Stromal cell of bone marrow (primary cell): ENCODE measurements at places on chromosomes 3 and 15.

GRCh38 chr3:189419683-189420082 is 211.5 kb upstream of the TP63 start:
- no peak for DNase-seq

DNA sequence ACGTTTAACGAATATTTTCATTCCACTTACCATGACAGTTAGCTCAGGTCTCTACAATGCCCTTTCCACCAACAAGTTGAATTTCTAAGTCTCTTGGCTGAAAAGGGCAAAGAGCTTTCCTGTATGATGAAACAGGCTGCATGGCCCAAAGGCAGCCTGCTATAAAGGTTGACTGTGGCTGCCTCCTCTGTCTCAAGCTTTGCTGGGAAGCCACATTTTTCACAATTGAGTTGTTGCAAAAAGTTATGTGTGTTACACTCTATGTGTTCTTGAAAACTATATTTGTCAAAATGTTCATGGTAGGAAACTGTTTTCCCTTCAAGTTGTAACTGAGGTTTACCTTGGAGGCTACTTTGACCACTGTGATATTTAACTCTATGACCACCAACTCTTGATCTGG is 49.5 kb downstream of the DZIP1L start:
- no peak for DNase-seq

GRCh38 chr3:177787279-177788041 is 590.2 kb upstream of the TBL1XR1 start:
- no peak for DNase-seq

GRCh38 chr3:136075218-136075808 is 109.8 kb downstream of the PPP2R3A start:
- peak; percentile 63 for DNase-seq

DNA sequence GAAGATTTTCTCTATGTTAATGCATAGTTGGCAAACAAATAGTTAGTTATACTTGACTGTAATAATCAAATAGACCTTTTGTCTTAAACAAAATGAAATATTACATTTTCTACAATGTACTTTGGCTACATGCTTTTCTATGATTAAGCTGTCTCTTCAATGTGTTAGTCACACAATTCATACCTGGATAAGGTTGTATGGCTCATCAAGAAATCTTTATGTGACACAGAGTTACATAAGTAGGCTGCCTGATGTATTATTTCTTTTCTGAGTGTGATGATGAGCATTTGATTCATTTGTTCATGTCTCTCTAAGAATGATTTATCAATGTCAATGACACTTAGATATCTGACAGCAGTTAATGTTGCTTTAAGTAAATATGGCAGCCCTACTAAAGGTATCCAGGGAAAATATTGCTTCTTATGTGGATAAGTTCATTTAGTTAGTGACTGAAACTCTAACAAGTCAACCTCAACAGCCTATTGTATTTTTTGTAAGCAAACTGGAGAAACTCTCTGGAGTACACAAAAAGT is 157.4 kb upstream of the SOX2 start:
- no peak for DNase-seq

- DNase-seq, result no peak
Measured at GRCh38 chr15:77747175-77748077, 114.7 kb upstream of the LINGO1 start.

DNA sequence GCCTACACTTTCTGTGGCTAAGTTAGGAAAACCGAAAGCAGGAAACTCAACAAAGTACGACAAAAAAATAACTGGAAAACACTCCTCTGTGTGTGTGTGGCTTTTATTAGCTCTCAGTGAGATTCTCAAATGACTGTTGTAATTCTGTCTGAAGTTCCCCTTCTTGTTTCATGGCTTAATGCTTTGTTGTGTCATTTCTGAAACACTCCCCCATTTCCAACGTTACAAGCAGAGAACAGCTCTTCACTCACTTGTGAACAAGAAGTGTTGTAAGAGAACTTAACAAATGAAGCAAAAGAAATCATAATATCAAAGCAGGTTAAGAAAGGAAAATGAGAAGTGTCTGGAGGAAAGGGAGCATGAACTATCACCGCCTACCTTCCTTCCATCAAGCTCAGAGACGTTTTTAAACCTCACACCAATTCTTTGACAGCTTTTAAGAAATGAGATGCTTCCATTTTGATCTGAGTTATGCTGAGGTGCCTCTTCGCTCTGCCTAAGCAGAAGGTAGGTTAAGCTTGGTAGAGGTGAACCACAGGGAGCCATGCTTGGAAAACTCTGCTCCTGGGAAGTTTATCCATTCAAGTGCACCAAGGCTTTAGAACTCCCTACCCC is 12.4 kb upstream of the SEC62 start:
- no peak for DNase-seq

- no peak for DNase-seq
Measured at GRCh38 chr3:71451060-71451459, 132.5 kb downstream of the FOXP1 start.

- no peak for DNase-seq
Measured at GRCh38 chr3:187242435-187242834, 45.1 kb downstream of the RTP1 start.

DNA sequence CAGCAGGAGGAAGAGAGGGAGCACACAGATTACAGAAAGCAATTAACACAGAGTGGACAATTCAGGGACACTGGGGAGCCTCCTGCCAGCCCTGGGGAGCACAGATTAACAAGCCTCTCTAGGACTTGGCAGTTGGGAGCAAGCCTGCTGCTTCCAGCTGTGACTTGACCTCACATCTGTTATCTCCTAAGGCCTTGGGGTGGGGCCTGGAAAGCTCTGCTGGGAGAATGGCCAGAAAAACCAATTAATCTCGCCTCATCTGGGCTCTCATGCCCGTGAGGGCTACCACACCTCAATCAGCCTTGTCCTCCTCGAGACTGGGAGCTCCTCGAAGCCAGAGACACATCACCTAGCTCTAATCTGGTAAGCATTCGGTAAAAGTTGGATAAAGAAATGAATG is 39.1 kb downstream of the SEMA5B start:
- no peak for DNase-seq

GRCh38 chr3:106962993-106963392 is 414.2 kb upstream of the CCDC54 start:
- DNase-seq, result no peak

DNA sequence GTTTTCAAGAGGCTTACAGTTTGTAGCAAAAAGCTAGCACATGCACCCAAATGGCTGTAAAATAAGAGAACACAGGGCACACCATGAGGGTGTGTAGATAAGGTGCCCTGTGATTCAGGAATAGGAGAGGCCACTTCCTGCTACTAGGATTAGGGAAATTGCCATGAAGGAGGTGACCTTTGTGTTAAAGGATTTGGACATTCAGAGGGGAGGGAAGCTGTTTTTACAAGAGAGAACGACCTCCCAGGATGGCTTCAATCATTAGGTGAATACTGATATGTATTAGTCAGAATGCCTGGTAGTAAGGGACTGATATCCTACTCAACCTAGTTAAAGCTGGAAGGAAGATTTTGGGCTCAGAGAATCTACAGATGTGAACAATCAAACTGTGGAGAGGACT is 35.7 kb upstream of the ABHD17C start:
- DNase-seq, result no peak

GRCh38 chr15:65175511-65175910 is 9.6 kb downstream of the CLPX start:
- no peak for DNase-seq

DNA sequence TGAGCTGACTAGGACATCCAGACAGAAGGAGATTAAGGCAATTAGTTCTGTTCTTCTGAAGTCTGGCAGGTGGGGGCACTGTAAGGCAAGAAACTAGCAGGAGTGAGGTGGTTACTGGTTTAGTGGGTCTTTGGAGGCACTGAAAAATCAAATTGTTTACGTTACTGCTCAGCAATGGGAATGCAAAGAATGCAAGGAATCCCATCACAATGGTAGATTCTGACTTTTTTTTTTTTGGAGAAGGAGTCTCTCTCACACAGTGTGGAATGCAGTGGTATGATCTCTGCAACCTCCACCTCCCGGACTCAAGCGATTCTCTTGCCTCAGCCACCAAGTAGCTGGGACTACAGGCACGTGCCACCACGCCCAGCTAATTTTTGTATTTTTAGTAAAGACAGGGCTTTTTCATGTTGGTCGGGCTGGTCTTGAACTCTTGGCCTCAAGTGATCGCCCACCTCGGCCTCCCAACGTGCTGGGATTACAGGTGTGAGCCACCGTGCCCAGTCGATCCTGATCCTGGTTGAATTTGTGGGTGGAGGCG is 16.4 kb downstream of the FAM107A start:
- DNase-seq, result peak; percentile 54

DNA sequence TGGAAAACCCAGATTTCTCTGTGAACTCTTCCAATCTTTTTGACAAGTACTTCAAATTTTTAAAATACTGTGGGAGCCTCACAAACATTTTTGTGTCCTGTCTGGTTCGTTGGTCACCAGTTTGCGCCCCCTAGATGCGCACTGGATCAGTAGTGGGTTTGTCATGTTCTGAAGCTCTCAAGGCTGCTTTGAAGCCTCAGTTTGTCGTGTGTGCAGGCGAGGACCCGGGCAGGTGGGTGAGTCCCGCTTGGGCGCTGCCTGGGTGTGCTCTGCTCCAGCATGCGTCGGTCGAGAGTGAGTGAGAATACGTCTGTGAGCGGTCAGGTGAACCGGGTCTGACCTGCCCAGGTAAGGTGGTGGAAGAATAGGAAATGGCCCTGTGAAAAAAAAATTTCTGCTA is 17.3 kb upstream of the AEN start:
- DNase-seq, result no peak

GRCh38 chr3:99625237-99625622 is 13.2 kb upstream of the COL8A1 start:
- DNase-seq, result no peak

- no peak for DNase-seq
Measured at GRCh38 chr3:52408466-52408865, 36.4 kb downstream of the SEMA3G start.

- DNase-seq, result no peak
Measured at GRCh38 chr3:16286751-16287543, 21.9 kb downstream of the OXNAD1 start.

- DNase-seq, result no peak
Measured at GRCh38 chr3:152865668-152866245, 30.8 kb downstream of the P2RY1 start.

- DNase-seq, result no peak
Measured at GRCh38 chr3:138457863-138458735, 23.7 kb downstream of the ESYT3 start.

DNA sequence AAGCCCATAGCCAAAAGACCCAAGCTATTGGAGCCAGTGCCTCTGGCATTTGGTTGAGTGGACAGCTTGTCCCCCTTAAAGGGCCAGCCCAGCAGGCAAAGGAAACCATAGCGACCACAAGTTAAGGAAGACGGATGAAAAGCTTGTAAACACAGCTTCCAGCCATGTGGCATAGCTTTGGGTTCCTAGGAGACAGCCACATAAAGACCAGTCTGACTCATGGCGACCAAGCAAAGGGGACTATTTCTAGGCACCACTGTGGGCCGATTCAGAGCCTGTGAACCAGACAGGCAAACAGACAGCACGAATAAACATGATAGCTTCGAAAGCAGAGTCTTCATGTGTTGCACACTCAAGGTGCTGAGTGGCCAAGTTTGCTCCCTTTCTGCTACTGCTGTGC is 30.5 kb upstream of the SRGAP3 start:
- peak; percentile 50 for DNase-seq

DNA sequence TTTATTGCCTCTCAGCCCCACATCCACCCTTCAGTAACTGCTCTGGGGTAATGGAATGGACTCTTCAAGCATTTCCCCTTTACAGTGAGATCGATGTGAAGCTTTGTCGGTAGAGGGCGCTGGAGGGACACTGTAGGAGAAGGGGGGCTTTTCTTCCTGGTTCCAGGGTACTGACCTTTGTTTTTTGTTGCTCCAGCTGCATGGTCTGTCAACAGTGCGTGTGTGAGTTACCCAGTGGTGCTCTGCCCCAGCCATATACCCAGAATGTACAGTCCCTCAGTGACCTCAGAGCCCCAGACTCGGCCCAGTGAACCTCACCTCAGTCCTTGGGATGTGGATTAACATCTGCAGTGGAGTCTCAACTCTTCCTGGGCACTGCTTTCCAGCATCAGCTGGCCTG is 180.3 kb upstream of the TSC22D2 start:
- peak; percentile 44 for DNase-seq

DNA sequence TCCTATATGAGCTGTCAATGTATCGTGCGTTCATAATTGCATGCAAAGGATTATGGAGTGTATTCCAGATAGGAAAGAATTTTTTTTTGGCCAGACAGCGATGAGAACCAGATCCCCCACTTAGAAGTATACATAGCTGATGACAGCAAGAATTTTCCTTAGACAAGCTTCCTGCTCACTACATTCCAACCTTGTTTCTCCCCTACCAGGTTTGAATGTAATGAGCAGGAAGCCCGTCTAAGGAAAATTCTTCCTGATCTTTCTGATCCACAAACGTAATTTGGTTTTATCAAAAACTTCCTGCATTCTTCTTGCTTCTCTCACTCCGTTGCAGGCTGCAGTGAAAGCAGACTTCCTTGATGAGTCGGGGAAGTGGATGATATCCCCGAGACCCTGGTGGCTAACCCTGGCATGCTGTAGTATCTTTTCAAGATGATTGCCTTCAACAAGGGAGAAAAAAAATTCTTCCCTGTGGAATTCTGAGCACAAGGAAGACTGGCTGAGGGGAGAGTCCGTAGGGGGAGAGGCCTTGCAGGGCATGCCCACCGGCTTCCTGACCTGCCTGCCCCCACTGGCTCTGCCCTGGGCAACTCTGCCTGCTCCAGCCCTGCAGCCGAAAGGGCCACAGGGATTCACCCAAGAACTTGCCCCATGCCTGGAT is 243.1 kb downstream of the TLE3 start:
- peak; percentile 24 for DNase-seq

GRCh38 chr3:48409291-48410201 is 20.3 kb downstream of the PLXNB1 start:
- no peak for DNase-seq

DNA sequence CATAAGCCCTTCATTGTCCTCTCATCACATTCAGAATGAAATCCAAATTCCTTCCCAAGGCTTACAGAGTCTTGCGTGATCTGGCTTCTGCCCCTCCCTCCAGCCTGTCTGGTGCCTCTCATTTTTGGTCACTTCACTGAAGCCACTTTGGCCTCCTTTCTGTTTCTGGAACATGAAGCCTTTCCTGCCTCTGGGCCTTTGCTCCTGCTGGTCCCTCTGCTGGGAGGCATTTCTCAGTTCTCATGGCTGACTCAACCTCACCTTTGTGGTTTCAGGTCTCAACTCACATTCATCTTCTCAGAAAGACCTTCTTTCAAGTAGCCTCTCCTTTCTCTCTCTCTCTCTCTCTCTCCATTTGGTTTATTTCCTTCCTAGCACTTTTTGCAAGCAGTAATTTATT is 43.9 kb upstream of the BHLHE40 start:
- no peak for DNase-seq

GRCh38 chr15:39942101-39942752 is 8.3 kb downstream of the EIF2AK4 start:
- no peak for DNase-seq

- DNase-seq, result no peak
Measured at GRCh38 chr3:8371960-8372463, 129.6 kb upstream of the LMCD1 start.
